WERI-Rb-1 (cell line): ENCODE measurements at places on chromosomes 12 and 14.

GRCh38 chr14:57833323-57833722, 32.6 kb downstream of the SLC35F4 start:
- DNase-seq, result no peak

DNA sequence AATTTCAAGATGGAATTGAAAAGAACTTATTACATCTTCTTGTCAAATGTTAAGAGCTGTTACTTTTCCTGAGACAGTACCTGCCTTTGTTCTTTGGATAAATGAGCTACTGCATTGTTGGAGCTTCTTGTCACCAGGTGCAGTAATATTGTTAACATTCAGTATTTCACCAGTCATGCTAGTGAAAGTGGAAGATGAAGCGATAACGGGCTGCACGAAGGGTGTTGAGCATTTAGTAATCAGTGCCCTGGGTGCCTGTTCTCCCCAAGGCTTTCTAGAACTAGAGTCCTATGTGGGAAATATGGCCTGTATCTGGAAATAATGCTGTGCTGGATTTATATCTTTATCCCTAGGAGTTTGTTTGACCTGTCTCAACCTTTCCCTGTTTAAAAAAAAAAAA, 83.2 kb downstream of the PPP2R5C start:
- DNase-seq, result no peak

DNA sequence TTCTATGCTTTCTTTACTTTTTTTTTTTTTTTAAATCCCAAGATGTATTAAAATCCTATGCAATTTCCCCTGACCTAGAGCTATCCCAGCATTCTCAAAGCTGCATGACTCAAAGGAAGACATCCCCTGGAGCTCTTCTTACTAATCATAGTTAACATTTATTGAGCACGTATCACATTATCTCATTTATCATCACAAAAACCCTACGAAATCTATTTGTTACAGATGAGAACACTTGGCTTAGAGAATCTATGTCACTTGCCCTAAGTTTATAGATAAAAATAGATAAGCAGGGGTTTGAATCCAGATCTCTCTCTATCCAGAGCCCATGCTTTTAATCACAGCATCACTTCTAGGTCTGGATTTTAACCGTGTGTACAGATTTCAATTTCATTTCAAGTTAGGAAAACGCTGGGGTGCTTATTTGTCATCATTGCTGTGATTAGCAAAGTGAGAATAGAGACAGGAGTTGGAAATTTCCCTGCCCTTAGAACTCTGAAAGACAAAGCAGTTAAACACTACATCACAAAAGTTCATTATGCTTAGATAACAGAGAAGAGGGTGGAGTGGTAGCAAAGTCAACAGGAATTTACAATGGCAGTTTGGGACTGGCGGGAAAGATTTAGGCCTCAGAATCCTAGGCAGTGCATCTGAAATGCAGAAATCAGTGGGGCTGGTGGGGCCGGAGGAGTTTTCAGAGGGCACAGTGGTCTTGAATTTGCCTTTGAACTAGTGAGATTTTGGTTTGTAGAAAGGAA, 177.7 kb upstream of the FRMD6 start:
- no peak for DNase-seq

DNA sequence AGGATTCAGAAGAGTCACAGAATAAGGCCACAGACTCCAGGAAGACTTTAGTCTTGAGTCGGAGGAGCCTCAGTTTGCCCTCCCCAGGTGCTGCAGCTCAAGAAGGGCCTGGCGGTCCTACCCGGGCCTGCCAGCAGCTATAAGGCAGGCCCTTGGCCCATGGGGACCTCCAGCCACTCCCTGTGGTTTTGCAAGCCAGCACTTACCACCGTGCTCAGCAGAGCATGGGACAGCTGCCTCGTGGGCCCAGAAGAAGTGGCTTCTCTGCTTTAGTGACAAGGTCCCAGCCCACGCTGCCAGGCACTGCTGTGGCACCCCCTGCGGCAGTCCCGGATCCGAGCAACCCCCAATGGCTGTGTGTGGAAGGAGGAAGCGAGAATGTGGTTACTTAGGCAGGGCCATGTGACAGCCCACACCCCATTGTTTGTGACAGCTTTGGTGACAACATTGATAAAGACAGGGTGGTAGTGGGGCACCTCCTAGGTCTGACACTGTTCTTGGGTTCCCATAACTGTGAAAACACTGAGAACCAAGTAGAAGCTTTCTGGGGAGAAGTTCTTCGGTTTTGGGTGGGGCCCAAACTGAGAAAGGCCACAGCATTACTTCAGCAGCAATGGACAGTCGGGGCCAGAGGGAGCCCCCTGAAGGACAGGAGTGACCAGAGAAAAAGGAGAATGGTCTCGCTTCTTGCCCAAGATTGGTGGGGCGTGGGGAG, at the start of gene SELPLG:
SELPLG (minus strand) TSS at position 361 of the 715 bp plus-strand sequence. CDS start 9,587 bp downstream, outside the sequence.
- no peak for DNase-seq

GRCh38 chr14:105064721-105065143, 498 bp downstream of the GPR132 start:
- DNase-seq, result peak; percentile 58

DNA sequence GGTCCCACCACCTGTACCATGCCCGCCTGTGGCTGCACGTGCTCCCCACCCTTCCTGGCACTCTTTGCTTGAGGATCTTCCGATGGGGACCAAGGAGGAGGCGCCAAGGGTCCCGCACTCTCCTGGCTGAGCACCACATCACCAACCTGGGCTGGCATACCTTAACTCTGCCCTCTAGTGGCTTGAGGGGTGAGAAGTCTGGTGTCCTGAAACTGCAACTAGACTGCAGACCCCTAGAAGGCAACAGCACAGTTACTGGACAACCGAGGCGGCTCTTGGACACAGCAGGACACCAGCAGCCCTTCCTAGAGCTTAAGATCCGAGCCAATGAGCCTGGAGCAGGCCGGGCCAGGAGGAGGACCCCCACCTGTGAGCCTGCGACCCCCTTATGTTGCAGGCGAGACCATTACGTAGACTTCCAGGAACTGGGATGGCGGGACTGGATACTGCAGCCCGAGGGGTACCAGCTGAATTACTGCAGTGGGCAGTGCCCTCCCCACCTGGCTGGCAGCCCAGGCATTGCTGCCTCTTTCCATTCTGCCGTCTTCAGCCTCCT, 1.1 kb downstream of the INHBE start:
- DNase-seq, result peak; percentile 88

DNA sequence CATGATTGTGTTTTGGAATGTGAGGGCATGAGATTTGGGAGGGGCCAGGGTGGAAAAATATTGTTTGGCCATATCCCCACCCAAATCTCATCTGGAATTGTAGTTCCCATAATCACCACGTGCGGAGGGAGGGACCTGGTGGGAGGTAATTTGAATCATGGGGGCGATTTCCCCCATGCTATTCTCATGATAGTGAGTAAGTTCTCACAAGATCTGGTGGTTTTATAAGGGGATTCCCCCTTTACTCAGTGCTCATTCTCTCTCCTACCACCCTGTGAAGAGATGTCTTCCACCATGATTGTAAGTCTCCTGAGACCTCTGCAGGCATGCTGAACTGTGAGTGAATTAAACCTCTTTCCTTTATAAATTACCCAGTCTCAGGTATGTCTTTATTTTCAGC, 15.7 kb downstream of the OR10P1 start:
- DNase-seq, result no peak

DNA sequence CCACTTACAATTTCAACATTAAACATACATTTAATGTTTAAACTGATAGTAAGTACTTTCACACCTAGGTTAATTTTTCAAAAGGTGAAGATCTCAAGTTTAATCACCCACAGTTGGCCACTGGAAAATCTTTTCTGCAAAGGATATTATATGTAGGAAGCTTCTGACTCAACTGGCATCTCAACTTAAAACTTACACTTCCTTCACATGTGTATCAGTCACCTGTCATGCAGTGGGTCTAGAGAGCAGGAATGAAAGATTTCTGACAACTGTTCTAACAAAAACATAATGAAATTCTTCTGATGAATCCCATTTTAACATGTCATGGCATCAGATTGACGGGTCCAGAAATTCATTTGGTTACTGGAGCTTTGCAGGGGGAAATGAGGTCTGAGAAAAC, 192.8 kb downstream of the KLHL28 start:
- DNase-seq, result no peak

GRCh38 chr12:85733221-85733840, 102.9 kb downstream of the RASSF9 start:
- DNase-seq, result no peak

GRCh38 chr14:104992501-104992900, 6.9 kb downstream of the CLBA1 start:
- DNase-seq, result no peak

- no peak for DNase-seq
Observed at GRCh38 chr14:69574954-69575295, 254 bp upstream of the CCDC177 start.

DNA sequence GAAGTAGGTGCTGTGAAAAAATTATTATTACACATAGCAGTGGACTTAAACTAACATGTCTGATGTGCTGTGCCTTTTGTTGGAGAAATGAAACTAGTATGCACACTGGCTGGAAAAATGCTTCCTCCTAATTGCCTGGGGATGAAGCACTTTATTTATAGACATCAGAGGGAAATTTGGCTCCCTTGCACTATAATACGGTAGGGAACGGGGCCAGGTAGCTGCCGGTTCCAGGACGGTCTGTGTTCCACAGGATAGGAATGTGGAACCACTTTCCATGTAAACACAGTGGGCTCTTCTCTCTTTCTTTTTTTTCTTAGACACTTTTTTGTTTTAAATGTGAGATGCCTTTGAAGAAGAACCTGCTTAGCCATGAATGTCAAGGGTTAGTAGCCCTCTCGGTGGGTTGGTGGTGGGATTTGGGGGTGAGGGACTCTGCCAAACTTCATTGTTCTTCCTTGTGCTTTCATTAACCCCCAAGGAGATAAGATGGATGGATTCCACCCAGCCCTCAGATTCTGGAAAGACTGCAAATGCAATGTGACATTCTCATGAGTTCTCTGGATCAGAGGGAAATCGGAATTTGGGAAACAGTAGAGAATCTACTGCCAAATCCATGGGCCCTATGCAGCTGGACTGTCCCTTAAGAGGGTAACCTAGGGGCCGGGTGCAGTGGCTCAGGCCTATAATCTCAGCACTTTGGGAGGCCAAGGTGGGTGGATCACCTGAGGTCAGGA, 58.0 kb upstream of the GSC start:
- DNase-seq, result no peak

- no peak for DNase-seq
Observed at GRCh38 chr14:34072921-34073320, 122.0 kb upstream of the EGLN3 start.
